ENCODE measurements at places on chromosomes 7 and 10. TPM values are rescaled to one million over a fixed set of nuclear protein-coding genes. Genes with fewer than 3 reads are reported as not detected.

Gene KCNMA1
- total RNA-seq: 45.8 TPM

Gene FKBP6
- total RNA-seq: not detected

Gene ELAPOR2
- total RNA-seq: 25.2 TPM

Gene IFIT1B
- not detected for total RNA-seq

Gene HPSE2
- total RNA-seq: not detected

Gene SLC13A4
- total RNA-seq: not detected

Gene IFIT3
- total RNA-seq: 193 TPM

DNA sequence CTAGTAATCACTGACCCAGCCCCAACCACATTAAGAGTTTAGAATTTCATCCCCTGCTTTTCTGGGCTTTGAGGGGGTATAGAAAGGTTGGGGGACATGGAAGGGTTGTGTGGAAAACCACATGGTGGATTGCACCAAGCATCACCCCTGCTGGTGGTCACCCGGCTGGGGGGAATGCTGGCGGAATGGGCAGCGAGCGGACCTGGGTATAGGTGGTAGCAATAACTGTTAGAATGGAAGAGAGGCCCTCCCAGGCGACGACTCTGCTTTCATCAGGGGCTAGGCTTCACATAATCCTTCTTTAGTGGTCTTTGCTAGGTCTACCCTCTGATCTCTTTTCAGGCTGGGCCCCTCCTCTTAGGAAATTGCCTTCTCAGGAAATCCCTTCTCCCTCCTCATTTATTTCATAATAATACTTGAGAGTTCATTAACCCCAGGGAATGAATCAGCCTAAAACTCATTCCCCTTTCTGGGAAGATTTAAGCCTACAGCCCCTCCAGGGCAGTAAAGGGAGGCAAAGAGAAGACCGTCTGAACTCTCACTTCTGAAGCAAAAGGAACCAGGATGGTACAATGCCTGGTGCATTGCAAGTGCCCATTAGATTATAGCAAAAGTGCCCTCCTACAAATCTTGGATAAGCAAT, 90.7 kb upstream of the LEP start:
- no peaks in the 10 kb centered on the region for H3K36me3 ChIP-seq
- no peak for DNase-seq
- no peak overlapping the region for H3K4me3 ChIP-seq
- peaks cover 28% of the 10 kb centered on the region for H3K27me3 ChIP-seq
- H3K27ac ChIP-seq: no peak overlapping the region

DNA sequence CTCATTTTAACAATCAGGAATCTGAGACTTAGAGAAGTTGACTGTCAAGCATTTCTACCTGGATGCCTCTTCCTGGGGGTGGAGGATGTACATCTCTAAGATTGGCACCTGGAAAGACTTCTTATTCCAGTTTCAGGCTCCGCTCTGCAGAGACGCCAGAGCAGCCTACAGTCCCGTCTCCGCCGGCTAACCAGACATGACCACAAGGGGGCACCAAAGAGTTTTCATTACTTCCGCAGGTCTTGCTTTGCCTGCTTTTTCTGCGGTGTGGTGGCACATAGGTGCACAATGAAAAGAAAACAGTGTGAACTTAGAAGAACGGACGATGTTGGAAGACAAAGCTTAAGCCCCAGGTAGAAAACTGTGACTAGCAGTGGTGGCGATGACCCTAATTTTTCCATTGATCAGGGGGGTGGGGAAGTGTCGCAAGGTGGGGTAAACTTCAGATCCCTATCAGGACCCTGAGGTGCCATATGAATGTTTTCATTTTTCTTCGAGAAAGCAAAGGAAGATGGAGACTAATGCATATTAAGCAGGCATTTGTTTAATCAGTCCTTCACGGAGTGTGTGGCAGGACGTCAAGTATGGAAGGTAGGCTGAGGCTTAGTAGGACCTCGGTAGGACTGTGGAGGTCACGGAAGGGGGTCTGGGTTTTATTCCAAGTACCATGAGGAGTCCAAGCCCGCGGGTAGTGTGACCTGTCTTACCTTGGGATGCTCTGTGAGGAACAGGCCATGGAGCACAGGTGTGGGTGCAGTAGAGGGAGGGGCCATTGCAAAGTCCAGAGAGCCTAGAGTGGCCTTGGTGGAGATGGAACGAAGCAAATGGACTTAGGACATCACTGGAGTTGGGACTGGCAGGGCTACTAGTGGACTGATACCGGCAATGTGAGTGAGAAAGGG, 60.1 kb upstream of the SORCS3 start:
- no peaks in the 10 kb centered on the region for H3K27me3 ChIP-seq
- H3K27ac ChIP-seq: no peak overlapping the region
- peak; percentile 25 for DNase-seq
- no peak overlapping the region for H3K4me3 ChIP-seq
- peaks cover 8% of the 10 kb centered on the region for H3K4me1 ChIP-seq

DNA sequence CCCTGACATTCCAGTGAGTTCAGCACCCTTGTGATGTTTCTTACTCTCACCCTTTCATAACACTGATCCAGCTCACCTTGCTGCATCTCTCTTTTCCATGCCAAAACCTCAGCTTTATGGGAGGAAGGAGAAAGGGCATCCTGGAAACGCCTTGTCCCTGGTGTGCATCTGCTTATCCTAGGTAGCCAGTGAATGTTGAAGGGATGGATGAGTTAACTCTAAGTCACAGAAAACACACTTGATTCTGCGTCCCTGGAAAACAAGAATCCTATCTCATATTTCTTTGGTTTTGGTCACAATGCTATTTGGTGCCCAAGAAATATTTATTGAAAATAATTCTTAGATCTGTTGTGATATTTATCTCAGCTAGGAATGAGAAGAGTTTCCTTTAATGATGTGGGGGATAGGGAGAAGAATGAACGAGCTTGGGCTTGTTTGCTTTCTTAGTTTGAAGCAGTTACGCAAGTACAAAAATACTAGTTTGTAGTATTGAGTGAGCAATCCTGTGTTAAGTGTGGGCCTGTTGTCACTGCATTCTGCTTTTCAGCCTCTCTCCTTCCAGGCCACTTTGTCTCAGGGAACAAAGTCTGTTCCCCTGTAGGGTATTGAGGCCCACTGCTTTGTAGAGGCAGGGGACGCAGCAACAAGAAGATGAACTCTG, 126.5 kb downstream of the ARID5B start:
- H3K27me3 ChIP-seq: no peaks in the 10 kb centered on the region
- DNase-seq: no peak
- H3K36me3 ChIP-seq: no peaks in the 10 kb centered on the region
- H3K4me1 ChIP-seq: peaks cover 28% of the 10 kb centered on the region

- no peaks in the 10 kb centered on the region for H3K4me1 ChIP-seq
- H3K4me3 ChIP-seq: no peak overlapping the region
- H3K36me3 ChIP-seq: no peaks in the 10 kb centered on the region
These were observed 24.2 kb upstream of the FAM20C start for GRCh38 chr7:167976-168791.

- no peaks in the 10 kb centered on the region for H3K27me3 ChIP-seq
- H3K27ac ChIP-seq: no peak overlapping the region
- H3K4me3 ChIP-seq: no peak overlapping the region
- no peak for DNase-seq
These were observed 26.2 kb upstream of the MSRB2 start for GRCh38 chr10:23069019-23069815.

DNA sequence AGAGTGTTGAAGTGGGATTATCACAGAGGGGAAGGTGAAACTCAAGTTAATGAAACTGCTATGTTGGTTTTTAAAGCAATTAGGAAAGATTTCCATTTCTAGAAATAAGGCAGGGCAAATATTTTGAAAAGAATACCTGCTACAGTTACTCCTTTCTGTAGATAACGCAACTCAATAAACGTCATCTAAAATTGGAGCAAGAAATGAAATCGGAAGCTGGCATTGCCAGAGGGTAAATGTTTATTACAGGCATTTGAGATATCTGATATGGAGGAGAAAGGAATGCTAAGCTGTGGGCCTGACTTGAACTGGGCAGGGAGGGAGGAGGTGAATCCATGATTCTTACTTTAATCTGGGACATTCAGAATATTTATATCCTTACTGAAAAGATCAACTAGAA, 217.0 kb upstream of the ADARB2 start:
- H3K27ac ChIP-seq: no peak overlapping the region
- DNase-seq: no peak
- no peak overlapping the region for H3K4me3 ChIP-seq
- H3K36me3 ChIP-seq: no peaks in the 10 kb centered on the region
- H3K27me3 ChIP-seq: no peaks in the 10 kb centered on the region

DNA sequence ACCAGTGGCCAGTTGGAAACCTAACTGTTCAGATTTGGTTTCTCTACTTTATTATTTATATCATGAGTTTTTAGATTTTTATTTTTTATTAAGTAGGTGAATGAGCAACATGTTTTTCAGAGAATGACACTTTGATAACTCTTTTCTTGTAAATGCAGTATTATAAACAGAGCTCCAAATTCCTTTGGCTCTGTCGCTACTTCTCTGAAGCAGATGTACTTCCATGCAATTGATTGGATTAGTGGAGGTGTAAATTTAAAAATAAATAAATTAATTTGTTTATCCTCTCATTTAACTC, 34.3 kb upstream of the ICA1 start:
- H3K27ac ChIP-seq: no peak overlapping the region
- DNase-seq: no peak
- H3K4me1 ChIP-seq: no peaks in the 10 kb centered on the region
- H3K27me3 ChIP-seq: no peaks in the 10 kb centered on the region

GRCh38 chr10:17428351-17429097, 25.9 kb downstream of the ST8SIA6 start:
- no peak overlapping the region for H3K27ac ChIP-seq
- H3K27me3 ChIP-seq: no peaks in the 10 kb centered on the region
- DNase-seq: no peak
- no peaks in the 10 kb centered on the region for H3K4me1 ChIP-seq
- no peaks in the 10 kb centered on the region for H3K36me3 ChIP-seq

- no peaks in the 10 kb centered on the region for H3K4me1 ChIP-seq
- no peaks in the 10 kb centered on the region for H3K27me3 ChIP-seq
- no peak for DNase-seq
- no peak overlapping the region for H3K4me3 ChIP-seq
- H3K27ac ChIP-seq: no peak overlapping the region
These were observed 66.8 kb downstream of the CACNA2D1 start for GRCh38 chr7:82376739-82377138.

- DNase-seq: peak; percentile 72
- H3K36me3 ChIP-seq: no peaks in the 10 kb centered on the region
- H3K27me3 ChIP-seq: no peaks in the 10 kb centered on the region
- H3K27ac ChIP-seq: no peak overlapping the region
These were observed 52.2 kb downstream of the CPEB3 start for GRCh38 chr10:92238586-92239098.

GRCh38 chr7:136133551-136133950, 156.4 kb upstream of the MTPN start:
- no peaks in the 10 kb centered on the region for H3K27me3 ChIP-seq
- no peak overlapping the region for H3K4me3 ChIP-seq
- H3K36me3 ChIP-seq: no peaks in the 10 kb centered on the region
- peak; percentile 37 for DNase-seq
- H3K27ac ChIP-seq: no peak overlapping the region

DNA sequence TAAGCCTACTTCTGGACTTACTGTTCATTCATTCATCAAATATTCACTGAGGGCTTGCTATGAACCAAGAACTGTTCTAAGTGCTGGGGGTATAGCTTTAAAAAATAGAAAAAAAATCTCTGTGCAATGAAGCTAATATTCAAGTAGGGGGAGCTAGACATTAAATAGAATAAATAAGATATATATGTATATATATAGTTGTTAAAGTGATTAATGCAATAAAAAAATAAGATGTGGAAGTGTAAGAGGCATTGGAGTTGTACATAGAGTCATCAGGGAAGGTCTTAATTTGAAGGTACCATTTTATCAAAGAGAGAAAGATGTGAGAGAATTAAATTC, 181.2 kb upstream of the AGR3 start:
- H3K27ac ChIP-seq: no peak overlapping the region
- no peaks in the 10 kb centered on the region for H3K4me1 ChIP-seq
- H3K27me3 ChIP-seq: no peaks in the 10 kb centered on the region
- H3K4me3 ChIP-seq: no peak overlapping the region

DNA sequence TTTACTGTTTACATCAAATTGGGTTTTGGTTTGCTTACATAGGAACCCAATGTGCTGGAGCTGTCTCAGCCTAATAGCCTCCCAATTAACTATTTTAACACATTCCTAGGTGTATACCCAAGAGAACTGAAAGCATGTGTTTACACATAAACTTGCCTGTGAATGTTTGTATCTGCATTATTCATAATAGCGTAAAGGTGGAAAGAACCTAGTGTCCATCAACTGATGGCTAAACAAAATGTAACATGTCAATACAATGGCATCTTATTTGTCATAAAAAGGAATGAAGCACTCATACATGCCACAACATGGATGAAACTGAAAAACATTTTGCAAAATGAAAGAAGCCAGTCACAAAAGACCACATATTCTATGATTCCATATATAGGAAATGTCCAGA, 160.6 kb upstream of the EEPD1 start:
- H3K27ac ChIP-seq: no peak overlapping the region
- H3K36me3 ChIP-seq: no peaks in the 10 kb centered on the region
- no peak for DNase-seq
- no peaks in the 10 kb centered on the region for H3K27me3 ChIP-seq
- H3K4me1 ChIP-seq: no peaks in the 10 kb centered on the region

- no peaks in the 10 kb centered on the region for H3K4me1 ChIP-seq
- no peaks in the 10 kb centered on the region for H3K36me3 ChIP-seq
- no peak overlapping the region for H3K27ac ChIP-seq
- no peak overlapping the region for H3K4me3 ChIP-seq
These were observed 304.1 kb upstream of the ZNF32 start for GRCh38 chr10:43952760-43953159.

DNA sequence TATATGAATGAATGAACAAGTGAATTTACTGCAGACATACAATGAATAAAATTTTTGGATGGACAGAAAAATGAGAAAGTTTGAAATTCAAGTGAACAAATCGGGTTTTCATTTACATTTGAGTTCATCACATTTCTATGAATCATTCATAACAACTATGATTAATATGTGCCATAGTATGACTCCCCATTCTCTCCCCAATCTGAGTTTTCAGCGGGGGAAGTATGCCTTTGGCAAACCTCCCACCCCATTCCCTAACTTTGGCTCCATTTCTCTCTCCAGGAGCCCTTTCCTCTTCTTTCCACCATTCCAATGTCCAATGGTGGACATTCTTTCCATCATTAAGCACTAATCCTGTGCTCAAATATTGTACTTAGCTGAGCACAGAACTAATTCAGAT, 96.8 kb upstream of the LSM8 start:
- no peak for DNase-seq
- no peaks in the 10 kb centered on the region for H3K36me3 ChIP-seq
- H3K27ac ChIP-seq: no peak overlapping the region

- no peaks in the 10 kb centered on the region for H3K27me3 ChIP-seq
- no peaks in the 10 kb centered on the region for H3K36me3 ChIP-seq
- no peak overlapping the region for H3K4me3 ChIP-seq
- H3K4me1 ChIP-seq: peaks cover 21% of the 10 kb centered on the region
- no peak overlapping the region for H3K27ac ChIP-seq
These were observed 495.7 kb downstream of the GALNT17 start for GRCh38 chr7:71627651-71628050.
